Activated CD8-positive, alpha-beta T cell treated with anti-CD3 and anti-CD28 coated beads for 36 hours (primary cell): ENCODE measurements at places on chromosomes 11 and 22. TPM values are rescaled to one million over a fixed set of nuclear protein-coding genes. Genes with fewer than 3 reads are reported as not detected.
A peak's percentile ranks its signal among the peaks of the same experiment; 100 is the strongest.

- H3K27ac ChIP-seq, result no peak overlapping the region
- H3K4me3 ChIP-seq, result no peak overlapping the region
- H3K27me3 ChIP-seq, result peaks cover 2% of the 10 kb centered on the region
- no peaks in the 10 kb centered on the region for H3K4me1 ChIP-seq
- H3K36me3 ChIP-seq, result no peaks in the 10 kb centered on the region
- no peak for DNase-seq
Observed at GRCh38 chr11:132623511-132623910, 908.8 kb downstream of the OPCML start.

GRCh38 chr11:126764231-126764630, 236.3 kb downstream of the KIRREL3 start:
- no peak overlapping the region for H3K4me3 ChIP-seq
- H3K36me3 ChIP-seq, result no peaks in the 10 kb centered on the region
- no peaks in the 10 kb centered on the region for H3K27me3 ChIP-seq
- DNase-seq, result no peak
- H3K27ac ChIP-seq, result no peak overlapping the region

- H3K27me3 ChIP-seq, result no peaks in the 10 kb centered on the region
- no peaks in the 10 kb centered on the region for H3K4me1 ChIP-seq
- H3K27ac ChIP-seq, result no peak overlapping the region
Observed at GRCh38 chr11:78535920-78536319, 38.7 kb downstream of the NARS2 start.

DNA sequence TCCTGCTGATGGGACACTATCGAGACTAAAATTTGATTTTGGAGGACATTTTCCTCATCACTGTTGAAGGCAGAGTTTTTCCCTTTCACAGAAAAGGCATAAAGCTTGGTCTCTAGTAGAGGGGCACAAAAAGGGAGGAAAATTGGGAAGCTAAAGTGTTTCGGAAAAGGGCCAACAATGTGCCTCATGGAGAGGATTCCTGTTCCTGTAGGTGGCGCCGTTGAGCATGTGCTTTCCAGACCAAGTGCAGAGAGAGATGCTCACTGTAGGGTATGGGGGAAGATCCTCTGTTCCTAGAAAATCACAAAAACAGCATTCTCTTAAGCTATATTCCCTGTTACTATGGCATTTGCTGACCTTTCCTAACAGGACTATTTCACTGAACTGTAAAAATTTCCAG, 18.4 kb upstream of the OR4C5 start:
- no peak overlapping the region for H3K27ac ChIP-seq
- DNase-seq, result peak; percentile 14
- H3K4me1 ChIP-seq, result no peaks in the 10 kb centered on the region

DNA sequence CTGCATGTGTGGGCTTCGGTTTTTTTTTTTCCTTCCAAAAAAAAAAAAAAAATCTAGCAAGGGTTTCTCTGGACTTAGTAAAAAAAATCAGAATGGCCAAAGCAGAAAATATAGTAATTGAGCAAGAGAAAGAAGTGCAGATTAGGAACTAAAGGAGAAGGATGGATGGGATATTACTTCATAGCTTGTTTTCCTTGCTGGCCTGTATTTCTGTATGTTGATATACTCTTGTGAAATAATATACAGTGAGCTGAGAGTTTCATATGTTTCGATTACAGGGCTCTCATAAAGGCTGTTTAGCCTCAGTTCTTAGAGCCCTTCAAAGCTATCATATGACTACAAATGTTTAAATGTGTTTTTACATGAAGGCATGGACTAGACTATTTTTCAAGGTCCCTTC, 34.3 kb upstream of the NFRKB start:
- H3K4me3 ChIP-seq, result no peak overlapping the region
- H3K4me1 ChIP-seq, result no peaks in the 10 kb centered on the region
- H3K36me3 ChIP-seq, result peaks cover 6% of the 10 kb centered on the region
- H3K27ac ChIP-seq, result no peak overlapping the region

The SCGB1A1 gene
- total RNA-seq, result not detected
